EH (cell line): ENCODE measurements at places on chromosomes 6 and 20.

- DNase-seq = no peak
These were observed 306.5 kb upstream of the SPTLC3 start for GRCh38 chr20:12702312-12702711.

- no peak for DNase-seq
These were observed 242.2 kb downstream of the FOXC1 start for GRCh38 chr6:1851681-1852456.

DNA sequence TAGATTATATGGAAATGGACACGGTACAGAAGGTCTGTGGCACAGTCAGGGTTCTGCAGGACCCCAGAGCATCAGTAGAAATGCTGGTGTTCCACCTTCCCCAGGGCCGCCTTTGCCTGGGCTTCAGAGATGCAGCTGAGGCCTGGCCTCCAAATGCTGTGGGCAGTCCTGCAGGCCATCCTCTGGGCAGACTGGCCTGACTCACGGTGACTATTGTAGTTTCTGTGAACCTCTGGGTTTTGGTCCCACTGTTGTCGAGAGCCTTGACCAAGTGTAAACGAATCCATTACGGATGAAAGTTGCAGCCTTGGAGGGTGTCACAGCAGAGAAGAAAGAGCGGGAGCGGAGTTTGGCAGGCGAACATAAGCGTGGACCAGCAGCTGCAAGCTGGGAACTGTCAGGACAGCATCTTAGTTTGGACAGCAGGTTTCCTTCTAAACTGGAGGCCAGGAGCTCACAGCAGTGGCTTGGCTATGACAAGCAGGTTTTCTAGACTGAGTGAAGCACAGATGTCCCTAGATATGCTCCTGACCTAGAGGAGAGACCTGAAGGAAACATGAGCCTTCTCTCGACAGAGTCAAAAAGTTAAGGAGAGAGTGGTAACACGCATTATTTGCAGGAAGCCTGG, 46.2 kb upstream of the BCLAF1 start:
- no peak for DNase-seq

DNA sequence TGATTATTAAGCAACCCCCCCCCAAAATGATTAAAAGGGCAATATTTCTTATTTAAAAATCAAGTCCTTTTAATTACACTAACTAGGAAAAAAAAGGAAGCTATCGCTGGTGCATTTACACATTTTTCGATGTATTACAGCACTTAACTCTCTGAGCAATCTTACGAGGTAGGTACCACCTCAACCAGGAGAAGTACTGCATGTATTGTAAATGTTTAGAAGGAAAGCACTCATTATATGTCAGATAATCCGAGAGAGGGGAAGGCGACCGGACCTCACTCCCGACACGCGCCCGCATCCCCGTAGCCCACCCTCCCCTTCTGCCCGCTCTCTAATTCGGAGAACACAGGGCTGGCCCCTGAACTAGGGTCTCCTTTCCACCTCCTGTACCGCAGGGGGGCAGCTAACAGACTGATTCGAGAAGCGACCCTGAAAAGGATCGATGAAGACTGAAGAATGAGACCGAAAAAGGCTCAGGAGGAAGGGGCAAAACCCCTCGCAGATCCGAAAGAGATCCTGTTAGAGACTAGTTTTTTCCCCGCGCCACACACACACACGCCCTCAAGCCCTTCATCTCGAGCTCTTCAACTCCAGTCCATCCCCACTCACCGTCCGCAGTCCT, 337 bp downstream of the ESF1 start:
- no peak for DNase-seq

GRCh38 chr6:39804466-39805065, 12.4 kb downstream of the DAAM2 start:
- peak; percentile 67 for DNase-seq

DNA sequence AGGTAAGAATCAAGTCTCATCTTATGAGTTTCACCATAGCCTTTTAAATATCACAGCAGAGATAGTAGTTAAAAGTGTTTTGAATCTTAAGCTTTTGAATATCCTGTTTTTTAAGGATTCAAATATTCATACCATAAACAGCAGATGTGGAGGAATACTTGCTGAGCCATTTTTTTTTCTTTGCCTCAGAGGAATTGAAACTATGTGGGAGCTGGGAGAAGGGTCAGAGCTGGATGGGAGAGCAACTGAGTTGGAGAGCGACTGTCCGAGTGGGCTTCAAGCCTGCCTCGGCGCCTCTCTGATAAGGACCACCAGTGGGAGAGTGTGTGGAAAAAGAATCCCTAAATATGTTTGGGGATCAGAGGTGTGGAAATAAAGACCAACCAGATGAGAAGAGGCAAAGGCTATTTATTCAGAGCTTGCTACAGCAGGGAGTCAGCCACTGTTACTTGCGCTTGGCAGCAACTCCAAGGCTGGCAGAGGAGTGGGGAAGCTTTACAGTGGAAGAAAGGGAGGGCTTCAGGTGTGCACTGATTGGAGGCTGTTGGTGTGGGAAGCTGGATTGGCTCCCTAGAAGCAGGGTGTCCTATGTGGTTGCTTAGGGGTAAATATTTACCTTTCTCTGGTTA, 34.3 kb upstream of the MCUR1 start:
- DNase-seq = peak; percentile 16

DNA sequence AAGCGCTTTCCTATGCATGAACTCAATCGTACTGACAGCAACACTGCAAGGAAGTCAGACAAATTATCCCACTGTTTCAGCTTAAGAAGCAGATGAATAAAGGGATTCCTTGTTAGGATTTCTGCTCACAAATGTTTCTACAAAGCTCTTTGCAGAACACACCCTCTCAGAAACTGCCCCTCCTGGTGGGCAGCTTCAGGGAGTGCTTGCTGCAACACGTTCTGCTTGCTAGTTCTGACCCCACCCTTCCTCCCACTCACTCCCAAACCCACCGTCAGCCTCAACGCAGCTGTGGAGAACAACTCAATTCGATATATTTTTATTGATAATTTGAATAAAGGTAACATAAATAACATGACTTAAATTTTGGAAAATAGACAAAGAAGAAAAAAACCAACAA, 250.8 kb upstream of the PRDM1 start:
- DNase-seq = peak; percentile 40

- peak; percentile 1 for DNase-seq
These were observed 45.7 kb downstream of the SCGN start for GRCh38 chr6:25697537-25698340.

DNA sequence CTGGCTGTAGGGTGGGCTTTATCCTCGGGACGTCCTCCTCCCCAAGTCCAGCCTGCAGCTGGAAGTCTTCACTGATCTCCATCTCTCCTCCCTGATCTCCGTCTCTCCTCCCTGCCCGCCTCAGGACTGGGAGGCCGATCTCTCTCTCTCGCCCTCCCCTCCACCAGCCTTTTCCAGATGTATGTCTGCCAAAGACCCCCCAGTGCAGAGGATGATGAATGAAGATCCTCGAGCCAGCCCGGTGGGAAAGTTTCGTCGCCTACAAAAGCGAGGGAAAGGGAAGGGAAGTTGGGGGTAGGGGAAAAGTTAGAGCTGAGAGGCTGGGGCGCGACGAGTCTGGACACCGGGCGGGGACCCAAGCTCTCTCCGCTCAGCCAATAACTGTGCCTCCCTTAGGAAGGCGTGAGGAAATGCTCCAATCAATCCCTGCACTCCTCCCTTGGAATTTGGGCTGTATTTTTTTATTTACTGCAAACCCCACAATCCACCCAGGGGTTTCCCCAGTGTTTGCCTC, 595 bp upstream of the SRF start:
- no peak for DNase-seq

DNA sequence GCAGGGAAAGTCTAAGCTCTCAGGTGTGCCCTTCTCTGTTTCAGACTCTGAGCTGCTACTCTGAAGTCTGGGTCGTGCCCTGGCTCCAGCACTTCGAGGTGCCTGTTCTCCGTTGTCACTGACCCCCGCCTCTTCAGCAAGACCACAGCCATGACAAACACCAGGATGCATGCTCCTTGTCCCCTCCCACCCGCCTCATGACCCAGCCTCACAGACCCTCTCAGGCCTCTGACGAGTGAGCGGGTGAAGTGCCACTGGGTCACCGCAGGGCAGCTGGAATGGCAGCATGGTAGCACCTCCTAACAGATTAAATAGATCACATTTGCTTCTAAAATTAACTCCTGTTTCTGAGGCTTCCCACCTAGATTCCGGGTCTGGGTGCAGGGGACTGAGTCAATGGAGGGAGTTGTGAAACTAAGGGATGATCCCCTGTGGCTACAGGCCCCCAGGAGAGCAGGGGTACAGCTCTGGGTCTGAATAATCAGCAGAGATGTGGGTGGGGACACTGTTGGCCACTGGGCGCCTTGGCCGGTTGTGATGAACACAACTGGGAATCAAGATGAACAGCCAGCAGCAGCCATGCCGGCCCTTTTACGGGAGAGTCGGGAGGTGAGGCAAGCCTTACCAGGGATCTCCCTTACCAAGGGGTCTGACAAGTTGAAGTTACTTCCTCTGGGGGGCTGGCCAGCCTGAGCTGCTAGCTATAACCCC, 10.7 kb downstream of the CST7 start:
- DNase-seq = no peak

GRCh38 chr20:18256440-18257090, 31.8 kb upstream of the ZNF133 start:
- no peak for DNase-seq

DNA sequence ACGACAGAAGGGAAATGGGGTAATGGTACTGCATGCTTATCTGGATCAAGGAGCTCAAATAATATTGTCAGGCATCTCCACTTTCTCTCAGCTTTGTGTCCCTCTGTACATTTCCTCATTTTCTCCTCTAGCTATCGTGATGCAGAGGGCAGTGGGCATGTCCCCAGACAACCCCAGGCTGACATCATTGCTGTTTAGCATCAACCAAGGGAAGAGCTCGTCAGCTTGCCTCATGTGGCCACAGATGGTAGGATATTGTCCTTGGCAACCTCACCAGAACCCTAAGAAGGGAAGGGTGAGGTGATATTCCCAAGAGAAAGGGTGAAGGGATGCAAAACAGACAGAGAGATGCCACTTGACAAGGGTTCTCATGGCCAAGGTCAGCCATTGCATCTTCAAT, 58.3 kb downstream of the MAFB start:
- DNase-seq = no peak

GRCh38 chr6:110356778-110357177, 1.4 kb downstream of the METTL24 start:
- no peak for DNase-seq

DNA sequence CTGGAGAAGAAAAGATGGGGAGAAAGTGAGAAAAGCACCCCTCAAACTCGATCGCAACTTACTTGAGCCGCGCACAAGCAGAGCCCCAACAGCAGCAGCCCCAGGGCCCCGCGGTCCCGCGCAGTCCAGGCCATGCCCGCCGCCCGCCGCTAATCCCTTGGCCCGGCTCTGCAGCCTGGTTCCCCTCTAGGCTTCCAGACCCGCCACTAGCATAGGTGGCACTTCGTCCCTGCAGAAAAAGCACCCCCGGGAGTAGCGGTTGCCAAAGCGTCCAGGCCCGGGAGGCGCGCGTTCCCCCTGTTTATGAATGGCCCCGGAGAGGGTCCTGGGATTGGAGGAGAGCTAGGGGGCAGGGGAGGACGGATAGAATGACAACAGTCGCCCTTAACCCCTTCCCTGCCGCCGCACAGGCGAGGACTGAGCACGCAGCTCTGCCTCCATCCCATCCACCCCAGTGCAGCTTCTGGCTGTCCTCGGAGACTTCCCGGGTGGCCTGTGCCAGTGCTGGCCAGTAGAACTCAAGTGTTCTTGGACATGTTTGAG, 19.9 kb downstream of the COL9A1 start:
- no peak for DNase-seq

GRCh38 chr6:83359638-83360037, 71.2 kb downstream of the ME1 start:
- DNase-seq = no peak

GRCh38 chr6:41732591-41733359, 2.6 kb downstream of the TFEB start:
- no peak for DNase-seq

- no peak for DNase-seq
These were observed 97.4 kb upstream of the NEDD9 start for GRCh38 chr6:11329726-11330412.

DNA sequence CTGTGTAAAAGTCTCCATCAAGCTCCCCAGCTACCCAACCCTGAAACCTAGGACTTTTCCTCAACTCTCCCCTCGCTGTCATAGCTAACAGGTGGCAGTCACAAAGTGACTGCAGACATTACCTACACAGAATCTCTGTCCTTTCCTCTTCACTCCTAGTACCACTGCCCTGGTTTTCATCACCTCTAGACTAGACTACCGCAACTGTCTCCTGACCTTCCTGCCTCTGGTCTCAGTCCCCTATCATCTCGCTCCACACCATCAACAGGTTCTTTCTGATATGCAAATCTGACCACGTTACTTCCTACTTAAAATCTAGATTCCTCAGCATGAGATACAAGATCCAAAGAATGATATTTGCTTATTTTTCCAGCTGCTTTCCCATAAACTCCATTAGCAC, 93.8 kb downstream of the SMLR1 start:
- DNase-seq = no peak

- no peak for DNase-seq
These were observed 29.8 kb upstream of the SMIM28 start for GRCh38 chr6:138347864-138348263.

GRCh38 chr6:53236241-53236640, 87.6 kb upstream of the GCM1 start:
- DNase-seq = no peak

DNA sequence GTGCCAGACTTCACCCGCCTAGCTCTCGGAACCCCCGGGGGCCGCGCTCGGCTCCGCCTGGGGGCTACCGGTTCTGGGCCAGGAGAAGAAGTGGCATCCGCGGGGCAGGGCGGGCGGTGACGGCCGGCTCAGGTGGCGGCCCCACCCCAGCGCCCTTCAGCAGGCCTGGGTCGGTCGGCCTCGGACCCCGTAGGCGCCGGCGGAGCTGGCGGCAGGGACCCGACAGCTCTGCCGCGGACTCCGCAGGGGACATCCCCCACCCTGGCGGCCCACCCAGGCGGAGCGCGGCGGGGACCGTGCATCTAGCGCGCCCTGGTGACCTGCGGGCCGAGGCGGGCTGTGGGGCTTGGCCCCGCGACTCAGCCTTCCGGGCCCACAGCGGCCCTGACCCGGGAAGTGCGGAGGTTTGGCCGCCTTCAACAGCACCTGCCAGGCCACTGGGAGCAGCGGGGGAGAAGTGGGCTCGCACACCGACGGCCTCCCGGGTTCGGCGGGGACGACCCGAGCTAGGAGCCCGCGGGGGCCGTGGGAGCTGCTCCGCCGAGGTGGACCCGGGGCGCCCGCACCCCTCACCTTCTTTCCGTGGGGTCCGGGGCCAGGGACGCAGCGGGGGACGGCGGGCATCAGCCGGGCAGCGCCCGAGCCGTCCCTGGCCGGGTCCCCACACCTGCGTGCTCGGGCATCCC, 87.1 kb downstream of the TMEM242 start:
- no peak for DNase-seq
